ENCODE measurements at places on chromosomes 6 and 20.

GRCh38 chr6:3340358-3340802, 81.6 kb downstream of the PSMG4 start:
- DNase-seq, result no peak

- no peak for DNase-seq
Measured at GRCh38 chr6:7528565-7528964, 12.9 kb upstream of the DSP start.

DNA sequence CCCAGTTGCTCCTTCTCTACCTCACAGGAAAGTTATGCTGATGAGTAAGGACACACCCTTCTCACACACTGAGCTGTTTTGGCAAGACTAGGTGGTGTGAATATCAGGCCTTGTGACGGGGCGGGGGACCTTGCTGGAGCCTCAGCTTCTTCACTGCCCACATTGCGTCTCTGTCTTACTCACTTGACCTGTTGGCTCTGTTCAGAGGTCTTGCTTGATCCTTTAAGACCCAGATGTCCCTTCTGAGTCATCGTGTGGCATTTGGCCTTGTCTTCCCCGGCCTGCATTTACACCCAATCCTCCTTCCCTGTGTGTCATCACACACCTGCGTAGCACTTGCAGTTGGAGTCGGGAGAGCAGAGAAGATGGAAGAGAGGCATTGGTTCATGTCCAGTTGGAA, 8.3 kb upstream of the PRND start:
- DNase-seq, result no peak

DNA sequence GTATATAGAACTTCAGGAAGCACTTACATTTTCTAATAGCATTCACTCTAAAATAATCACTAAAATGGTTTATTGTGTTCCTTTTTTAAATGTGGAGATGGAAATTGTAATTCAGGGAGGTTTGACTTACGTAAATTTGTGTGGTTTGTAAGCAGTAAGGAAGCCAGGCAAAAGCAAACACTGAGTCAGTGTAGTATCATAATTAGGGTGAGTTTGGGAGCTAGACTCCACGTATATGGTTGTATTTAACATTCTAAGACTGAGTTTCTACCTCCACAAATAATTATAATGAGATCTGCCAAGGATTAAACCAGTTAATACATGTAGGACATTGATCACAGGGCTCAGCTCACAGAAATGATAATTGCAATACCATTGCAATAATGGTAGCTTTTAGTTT, 425.5 kb downstream of the CBLN4 start:
- no peak for DNase-seq

DNA sequence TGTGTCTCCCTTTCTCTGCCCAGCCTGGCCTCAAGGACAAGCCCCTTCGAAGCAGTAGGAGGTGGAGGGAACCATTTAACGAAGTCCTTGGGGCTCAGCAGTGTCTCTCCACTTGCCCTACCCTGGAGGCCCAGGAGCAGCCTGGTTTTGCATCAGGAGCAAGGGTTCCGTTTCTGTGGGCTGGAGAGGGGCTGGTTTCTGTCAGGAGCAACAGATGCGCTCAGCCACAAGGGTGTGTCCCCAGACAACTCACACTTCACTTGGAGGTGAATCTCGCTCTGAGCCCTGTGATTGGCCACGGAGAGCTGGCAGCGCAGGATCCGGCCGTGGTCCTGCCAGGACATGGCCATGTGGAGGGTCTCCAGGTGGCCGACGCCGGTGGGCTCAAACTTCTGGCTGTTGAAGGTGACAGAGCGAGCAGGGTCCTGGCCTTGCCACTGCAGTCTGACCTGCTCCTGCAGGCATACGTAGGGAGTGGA, 6.9 kb downstream of the SIGLEC1 start:
- DNase-seq, result no peak

- no peak for DNase-seq
Measured at GRCh38 chr20:6966721-6967120, 199.2 kb downstream of the BMP2 start.

GRCh38 chr6:103255132-103255531, 1604.6 kb downstream of the HACE1 start:
- DNase-seq, result no peak

DNA sequence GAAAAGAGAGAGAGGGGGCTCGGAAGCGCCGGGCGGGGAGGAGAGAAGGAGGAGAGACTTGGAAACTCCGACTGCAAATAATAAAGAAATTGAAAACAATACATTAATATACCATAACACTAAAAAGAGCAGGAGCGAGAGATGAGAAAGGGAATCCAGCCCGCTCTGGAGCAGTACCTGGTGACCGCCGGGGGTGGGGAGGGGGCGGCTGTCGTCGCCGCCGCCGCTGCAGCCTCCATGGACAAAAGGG, 338 bp downstream of the E2F3 start:
- no peak for DNase-seq

DNA sequence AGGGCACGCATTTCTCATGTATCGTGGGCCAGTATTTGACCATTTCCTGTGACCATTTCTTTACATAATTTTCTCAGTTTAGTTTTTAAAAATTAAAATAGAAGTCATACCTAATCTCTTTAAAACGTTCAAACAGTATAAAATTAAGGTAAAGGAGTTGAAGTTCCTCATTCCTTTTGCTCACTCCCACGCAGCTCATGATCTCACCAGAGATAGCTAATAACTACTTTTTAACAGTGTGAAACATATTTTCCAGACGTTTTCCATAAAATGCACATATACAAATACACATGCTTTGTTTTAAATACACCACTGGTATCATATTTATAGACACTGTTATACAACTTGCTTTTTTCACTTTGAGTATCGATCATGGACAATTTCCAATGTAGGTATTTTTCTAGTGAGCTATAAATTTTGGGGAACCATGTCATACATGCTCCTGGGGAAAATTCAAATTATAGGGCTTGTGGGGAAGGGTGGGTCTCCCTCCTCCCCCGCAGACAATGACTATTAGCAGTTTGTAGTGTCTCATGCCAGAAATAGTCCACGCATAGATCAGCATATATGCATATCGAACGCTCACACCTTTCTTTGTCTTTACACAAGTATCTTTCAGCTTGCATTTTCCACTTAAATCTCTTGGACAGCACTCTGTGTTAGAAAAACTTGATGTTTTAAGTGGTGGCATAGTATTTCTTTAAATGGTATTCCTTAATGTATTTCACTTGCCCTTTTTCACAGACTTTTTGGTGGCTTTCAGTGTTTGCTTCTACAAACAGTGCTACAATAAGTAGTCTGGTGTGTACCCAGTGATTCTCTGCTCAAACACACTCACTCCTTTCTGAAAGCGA, 145.5 kb upstream of the ZNF217 start:
- DNase-seq, result peak; percentile 48

DNA sequence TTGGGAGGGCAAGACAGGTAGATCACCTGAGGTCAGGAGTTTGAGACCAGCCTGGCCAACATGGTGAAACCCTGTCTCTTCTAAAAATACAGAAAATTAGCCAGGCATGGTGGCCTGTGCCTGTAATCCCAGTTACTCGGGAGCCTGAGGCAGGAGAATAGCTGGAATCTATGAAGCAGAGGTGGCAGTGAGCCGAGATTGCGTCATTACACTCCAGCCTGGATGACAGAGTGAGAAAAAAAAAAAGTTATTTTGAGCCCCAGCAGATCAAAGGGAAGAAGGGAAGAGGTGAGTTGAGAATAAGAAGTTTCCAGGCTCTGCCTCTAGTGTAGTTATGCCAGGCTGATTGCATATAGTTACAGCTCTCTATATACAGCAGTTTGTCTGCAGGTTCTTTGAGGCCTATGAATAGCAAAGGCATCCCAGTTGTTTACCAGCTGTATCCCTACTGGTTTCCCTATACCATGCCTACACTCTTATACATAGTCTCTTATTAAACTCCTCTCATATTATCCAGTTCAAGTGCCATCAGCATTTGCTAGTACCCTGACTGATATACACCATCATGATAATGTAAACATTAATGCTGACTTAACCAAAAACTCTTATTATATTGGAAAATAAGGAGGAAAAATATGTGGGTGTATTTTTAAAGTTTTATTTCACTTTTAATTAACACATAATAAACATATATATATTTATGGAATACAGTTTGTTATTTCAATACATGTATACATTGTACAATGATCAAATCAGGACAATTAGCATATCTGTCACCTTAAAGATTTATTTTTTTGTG, 823.6 kb upstream of the ADGRB3 start:
- DNase-seq, result no peak

DNA sequence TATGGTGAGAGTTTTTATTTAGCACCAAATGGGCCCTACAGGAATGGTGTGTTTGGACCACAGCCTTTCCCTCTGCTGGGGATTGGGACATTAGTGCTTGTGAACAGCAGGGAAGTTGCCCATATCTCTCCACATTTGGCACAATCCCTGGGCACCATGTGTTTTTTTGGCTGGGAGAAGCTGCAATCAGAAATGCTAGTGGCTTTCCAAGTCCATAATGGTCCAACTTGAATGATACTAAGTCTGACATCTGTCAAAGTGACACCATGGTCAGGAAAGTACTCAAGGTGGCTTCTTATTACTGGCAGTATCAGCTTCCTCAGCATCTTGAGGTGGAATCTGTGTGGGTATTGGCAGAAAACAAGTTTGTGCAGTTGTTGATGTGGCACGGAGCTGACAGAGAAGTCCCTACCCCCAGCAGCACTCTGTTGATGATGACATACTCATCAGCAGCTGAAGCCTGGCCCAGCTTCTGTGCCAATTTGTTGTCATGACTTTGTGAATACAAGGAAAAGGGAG, 53.0 kb downstream of the SASH1 start:
- DNase-seq, result no peak
